H9 (cell line): ENCODE measurements at places on chromosomes 5 and 9.

DNA sequence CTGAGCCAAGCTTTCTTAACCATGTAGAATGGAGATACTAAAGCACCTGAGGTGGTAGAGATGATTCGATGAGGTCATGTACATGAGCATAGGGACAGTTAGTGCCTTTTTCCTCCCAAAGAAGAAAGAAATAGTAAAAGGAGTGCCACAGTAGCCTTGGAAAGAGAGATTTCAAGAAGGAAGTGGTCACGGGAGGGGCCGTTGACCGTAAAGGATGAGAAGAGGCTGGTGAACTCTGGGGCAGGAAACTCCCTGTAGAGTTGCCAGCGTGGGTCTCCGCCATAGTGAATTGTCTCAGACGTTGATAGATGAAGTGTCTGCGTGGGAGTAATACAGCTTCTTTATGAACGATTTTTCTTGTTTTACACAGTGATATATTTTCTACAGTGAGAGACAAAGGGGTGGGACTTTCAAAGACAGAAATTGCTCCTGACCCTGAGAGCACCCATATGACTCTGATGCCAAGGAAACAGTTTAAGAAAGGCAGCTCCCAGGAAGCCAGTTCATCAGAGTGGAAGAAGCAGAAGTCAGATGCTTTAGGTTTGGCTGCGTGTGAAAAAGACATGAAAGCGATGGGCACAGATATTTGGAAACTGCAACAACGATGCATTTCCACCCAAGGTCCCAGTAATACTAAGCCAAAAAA is 41.3 kb downstream of the UGCG start:
- DNase-seq: no peak

DNA sequence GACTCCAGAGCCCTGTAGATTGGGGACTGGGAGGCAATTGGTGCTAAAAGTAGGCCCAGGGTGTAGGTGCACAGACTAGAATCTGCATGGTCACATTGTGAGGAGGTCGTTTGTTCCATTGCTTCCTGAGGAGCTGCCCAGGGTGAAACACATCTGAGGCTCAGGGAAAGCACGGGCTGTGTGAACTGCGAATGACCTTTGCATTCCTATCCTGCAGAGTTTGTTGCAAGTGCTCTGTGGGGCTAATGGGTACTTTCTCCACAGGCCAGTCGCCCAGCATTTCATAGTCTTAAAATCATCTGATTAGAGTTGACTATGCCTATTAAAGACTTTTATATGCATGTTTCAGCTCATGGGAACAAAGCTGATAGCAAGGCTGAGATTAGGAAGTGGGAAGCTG is 14.4 kb upstream of the SLC46A2 start:
- no peak for DNase-seq

DNA sequence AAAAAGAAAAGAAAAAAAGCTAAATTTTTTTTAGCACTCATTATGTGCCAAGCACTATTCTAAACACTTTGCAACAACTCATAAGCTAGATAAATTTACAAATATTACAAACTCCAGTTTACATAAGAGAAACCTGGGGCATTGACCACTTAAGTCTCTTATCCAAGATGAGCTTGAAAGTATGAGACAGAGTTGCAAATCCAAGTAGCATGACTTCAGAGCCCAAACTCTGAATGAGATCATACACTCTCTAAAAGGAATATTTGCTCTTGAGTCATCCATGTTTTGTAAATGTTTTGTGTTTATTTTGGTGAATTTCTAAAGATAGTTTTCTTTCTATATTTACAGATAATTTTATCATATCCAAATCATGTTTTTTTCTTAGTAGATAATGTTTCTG is 4.0 kb upstream of the SHOC1 start:
- no peak for DNase-seq

- peak; percentile 45 for DNase-seq
These were observed 66.2 kb upstream of the WDR41 start for GRCh38 chr5:77558266-77558665.

DNA sequence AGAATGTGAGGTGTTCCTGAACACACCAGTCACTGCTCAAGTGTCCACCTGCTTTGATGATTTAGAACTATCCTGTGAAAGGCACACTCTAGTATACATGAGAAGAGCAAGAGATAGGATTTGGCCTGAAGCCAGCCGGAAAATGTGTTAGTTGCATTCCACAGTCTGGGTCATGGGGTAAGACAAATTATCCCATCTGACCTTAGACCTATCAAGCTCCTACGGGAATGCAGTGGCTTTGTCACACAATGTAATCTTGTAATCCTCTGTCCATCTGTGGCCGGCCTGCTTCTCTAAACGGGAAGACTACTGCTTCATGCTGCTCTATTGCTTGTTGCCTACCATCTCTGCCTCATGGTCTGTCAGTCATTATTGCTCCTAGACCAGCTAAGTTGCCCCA is 92.4 kb upstream of the PRRC1 start:
- no peak for DNase-seq

- DNase-seq: no peak
These were observed 293.9 kb upstream of the IRX4 start for GRCh38 chr5:2176581-2176980.

DNA sequence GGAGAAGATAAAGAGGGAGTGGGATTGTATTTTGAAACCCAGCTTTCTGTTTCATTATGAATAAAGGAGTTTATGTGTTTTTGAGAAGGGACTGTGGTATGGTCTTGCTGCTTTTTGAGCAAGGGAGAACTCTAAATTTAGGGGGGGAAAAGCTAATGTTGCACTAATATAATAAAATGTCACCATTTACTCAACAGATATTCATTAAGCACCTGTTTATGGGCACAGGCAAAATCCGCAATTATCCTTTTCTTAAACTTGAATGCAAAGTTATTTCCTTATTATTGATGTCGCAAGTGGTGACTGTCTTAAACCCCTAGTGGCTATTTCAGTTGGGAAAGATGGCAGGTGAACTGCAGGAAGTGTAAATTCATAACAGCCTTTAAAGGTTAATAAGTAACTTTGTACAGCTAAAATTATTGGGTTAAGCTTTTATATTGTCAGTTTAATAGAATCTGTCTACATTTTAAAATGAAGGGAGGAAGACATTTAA is 1.5 kb downstream of the CDC42SE2 start:
- DNase-seq: no peak
